Stimulated activated CD4-positive, alpha-beta T cell treated with anti-CD3 and anti-CD28 coated beads, Interleukin-1b, Interleukin-23, amount 100 ng/mL, for 48 hours (primary cell): ENCODE measurements at places on chromosomes 7 and 10.

- DNase-seq, result no peak
Observed at GRCh38 chr10:110530131-110530831, 32.6 kb downstream of the DUSP5 start.

- no peak for DNase-seq
Observed at GRCh38 chr7:159143780-159144757, 598 bp downstream of the VIPR2 start.

DNA sequence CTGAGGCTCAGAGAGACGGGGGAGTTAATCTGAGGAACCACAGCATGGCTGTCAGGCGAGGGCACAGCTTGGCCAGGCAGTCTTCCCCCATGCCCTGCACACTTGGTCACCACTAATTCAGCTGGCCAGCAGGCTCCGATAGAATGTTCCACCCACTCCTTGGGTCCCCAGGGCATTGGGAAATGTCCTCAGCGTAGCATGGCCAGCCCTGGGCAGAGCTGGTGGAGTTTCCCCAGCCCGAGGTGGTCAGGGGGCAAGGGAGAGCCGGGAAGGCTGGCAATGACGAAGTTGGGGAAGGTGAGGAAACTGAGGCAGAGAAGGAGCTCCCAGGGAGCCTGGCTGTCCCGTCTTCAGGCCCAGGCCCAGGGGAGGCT, 12.1 kb upstream of the GRIFIN start:
- no peak for DNase-seq

- DNase-seq, result no peak
Observed at GRCh38 chr10:23556727-23557440, 118.0 kb downstream of the OTUD1 start.

GRCh38 chr10:30413996-30414576, 19.9 kb upstream of the MAP3K8 start:
- no peak for DNase-seq

- no peak for DNase-seq
Observed at GRCh38 chr10:106355450-106355849, 809.1 kb downstream of the SORCS1 start.

GRCh38 chr10:118568327-118568848, 27.1 kb downstream of the PRLHR start:
- peak; percentile 27 for DNase-seq

- no peak for DNase-seq
Observed at GRCh38 chr7:76403780-76404494, 5.6 kb downstream of the SSC4D start.

DNA sequence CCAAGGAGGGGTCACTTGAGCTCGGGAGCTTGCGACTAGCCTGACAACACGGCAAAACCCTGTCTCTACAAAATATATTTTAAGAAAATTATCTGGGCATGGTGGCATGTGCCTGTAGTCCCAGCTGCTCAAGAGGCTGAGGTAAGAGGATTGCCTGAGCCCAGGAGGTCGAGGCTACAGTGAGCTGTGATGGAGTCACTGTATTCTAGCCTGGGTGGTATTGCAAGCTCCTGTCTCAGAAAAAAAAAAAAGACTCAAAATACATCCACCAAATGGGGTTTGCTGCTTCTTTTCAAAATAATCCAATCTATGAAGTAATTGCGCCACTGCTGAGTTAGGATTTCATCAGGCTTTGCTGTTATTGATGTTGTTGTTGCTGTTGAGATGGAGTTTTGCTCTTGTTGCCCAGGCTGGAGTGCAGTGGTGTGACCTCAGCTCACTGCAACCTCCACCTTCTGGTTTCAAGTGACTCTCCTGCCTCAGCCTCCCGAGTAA, 11.1 kb upstream of the VIM start:
- no peak for DNase-seq

- DNase-seq, result no peak
Observed at GRCh38 chr7:92785923-92786322, 50.5 kb downstream of the CDK6 start.

DNA sequence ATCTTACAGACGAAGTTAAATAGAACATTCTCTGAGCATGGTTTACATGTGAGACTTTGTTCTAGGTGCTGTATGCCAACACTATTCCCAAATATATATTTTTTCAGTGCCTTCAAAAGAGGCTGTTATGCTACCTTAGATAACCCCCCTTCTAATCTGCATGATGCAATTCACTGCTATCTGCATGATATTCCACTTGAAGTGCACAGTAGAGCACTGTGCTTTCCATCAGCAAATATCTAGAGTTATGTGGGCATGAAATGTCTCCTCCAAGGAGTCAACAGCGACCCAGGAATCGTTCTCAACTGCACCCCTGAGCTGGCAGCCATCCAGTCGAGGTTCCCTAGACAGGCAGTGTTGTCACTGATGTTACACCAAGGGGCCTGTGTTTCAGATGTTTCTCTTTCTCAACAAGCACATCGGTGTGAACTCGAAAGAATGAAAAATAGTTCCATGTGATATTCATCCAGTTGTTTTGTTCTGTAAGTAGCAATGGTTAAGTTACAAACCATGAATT, 88.3 kb downstream of the PDE1C start:
- DNase-seq, result no peak

- no peak for DNase-seq
Observed at GRCh38 chr10:96672481-96673175, 47.7 kb downstream of the PIK3AP1 start.

DNA sequence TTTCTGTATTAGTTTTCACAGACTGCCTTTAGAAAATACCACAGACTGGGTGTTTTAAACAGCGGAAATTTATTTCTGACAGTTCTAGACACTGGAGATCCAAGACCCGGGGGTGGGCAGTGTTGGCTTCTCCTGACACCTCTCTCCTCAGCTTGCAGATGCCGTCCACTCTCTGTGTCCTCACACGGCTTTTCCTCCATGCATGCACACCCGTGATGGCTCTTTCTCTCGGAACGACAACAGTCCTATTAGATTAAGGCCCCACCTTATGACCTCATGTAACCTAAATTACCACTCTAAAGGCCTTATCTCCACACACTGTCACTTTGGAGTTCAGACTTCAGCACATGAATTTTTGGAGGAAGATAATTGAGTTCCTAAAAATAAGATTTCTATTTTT, 142.9 kb upstream of the VWC2 start:
- no peak for DNase-seq

GRCh38 chr7:94393246-94394108, 1.2 kb upstream of the COL1A2 start:
- no peak for DNase-seq

DNA sequence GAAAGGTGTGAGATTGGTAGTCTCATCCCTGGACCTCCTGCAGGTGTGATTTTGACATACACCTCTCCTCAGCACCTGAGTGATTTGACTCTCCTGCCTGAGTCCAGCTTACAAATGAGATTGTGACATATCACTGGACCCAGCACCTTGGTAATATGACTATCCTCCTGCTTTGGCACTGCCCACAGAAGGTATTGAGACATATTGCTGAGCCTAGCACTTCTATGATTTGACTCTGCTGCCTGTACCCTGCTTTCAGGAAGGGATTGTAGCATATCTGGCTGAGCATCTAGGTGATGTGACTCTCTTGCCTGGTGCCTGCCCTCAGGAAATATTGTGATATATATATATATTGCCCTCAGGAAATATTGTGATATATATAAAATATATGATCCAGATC, 43.5 kb upstream of the ZNF680 start:
- DNase-seq, result no peak

- peak; percentile 45 for DNase-seq
Observed at GRCh38 chr7:7969306-7970236, 975 bp downstream of the GLCCI1 start.

DNA sequence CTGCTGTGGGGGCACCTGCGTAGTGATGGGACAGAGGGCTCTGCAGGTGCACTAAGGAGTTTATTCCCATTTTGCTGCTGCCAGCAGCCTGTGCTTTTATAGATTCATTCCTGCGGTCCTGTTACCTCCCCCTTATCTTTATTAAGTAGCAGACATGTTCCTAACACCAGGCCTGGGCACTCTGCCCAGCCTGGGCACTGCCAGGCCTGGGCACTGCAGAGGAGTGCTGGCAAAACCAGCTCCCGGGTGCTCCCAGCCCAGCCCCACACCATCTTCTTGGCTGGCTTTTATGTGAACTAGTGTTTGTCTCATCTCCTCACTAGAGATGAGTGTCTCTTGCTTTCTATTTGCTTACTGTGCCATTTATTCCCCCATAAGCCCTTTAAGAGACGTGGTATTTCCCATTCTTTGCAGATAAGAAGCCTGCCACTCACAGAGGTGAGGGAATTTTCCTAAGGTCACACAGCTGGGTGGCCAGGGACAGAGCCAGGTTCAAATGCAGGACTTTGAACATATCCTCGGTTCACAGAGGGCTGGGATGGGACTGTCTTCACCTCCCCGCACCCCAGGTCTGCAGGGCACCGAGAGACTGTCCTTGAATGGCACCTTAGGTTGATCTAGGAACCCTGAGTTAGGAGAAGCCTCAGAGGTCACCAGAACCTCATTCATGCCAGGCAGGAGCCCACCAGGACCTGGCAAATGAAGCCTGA, 14.6 kb upstream of the DRGX start:
- DNase-seq, result no peak

DNA sequence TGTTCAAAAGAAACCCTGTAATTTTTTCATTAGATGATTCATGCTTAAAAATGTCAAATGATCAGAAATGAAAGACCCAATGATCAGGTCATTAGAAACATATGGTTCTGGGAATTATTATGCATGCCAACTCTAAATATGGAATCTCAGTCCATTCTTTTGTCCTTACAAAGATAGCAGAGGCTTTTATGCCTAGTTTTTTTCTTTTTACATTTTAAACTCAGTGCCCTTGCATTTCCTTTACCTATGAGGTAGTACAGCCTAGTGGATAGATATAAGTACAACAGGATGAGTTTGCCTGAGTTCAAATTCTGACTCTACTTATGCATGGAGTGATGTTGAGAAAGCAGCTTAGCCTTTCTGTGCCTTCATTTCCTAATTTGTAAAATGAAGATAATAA, 392.9 kb downstream of the SUGCT start:
- no peak for DNase-seq

- DNase-seq, result no peak
Observed at GRCh38 chr10:71241830-71242621, 29.7 kb downstream of the UNC5B start.

- DNase-seq, result no peak
Observed at GRCh38 chr7:122488241-122488640, 183.7 kb upstream of the FEZF1 start.

GRCh38 chr7:36453769-36454168, 64.1 kb downstream of the ANLN start:
- no peak for DNase-seq

- DNase-seq, result no peak
Observed at GRCh38 chr7:104891949-104892348, 122.1 kb upstream of the KMT2E start.

- no peak for DNase-seq
Observed at GRCh38 chr7:139051655-139052054, 15.8 kb upstream of the ZC3HAV1L start.

DNA sequence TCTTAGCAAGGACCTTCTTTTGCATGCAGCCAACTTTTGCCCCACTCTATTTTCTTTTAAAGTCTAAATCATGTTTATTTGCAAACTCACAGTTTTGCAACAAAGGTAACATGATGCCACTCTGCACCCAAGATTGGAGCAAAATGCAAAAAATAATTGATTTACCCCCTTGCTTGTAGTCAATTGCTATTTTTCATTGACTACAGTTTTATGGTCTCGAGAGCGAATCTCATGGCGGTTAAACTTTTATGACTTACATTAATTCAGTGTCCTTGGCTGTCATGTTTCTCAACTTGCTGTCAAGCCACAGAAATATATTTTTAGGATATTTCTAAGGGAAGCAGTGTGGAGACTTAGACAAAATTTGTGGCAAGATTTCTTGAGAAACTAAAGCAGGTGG, 110.0 kb upstream of the JCAD start:
- no peak for DNase-seq

DNA sequence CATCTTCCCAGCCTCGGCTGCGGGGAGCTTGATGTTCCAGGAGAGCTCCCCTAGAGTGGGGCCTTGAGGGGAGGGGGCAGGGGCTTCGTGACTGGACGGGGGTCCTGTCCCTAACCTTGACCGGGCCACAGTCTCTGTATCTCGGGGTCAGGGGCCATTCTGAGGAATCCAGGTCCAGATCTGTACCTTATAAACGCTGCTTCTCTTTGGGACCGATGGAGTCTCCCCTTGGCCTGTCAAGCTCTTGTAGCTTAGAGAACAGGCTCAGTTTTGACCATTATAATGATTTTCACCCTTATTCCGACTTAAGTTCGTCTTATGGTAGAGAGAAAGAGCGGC, 831 bp downstream of the ZKSCAN5 start:
- no peak for DNase-seq

DNA sequence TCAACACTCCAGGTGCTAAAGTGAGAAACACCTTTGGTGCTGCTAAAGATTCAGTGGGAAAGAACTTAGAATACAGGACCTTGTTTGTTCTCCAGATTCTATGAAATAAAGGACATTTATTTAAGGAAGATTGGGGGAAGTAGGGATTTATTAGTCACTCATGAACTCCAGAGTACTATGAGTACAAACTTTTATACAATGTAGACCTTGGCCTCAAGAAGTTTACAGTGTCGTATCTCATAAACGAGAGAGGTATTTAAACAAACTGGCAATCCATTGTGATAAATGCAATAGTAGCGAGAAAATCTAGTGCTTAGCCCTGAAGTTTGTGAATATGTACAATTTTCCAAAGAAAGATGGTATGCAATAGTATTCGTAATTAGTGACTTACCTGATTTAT, 59.1 kb downstream of the TES start:
- DNase-seq, result no peak

DNA sequence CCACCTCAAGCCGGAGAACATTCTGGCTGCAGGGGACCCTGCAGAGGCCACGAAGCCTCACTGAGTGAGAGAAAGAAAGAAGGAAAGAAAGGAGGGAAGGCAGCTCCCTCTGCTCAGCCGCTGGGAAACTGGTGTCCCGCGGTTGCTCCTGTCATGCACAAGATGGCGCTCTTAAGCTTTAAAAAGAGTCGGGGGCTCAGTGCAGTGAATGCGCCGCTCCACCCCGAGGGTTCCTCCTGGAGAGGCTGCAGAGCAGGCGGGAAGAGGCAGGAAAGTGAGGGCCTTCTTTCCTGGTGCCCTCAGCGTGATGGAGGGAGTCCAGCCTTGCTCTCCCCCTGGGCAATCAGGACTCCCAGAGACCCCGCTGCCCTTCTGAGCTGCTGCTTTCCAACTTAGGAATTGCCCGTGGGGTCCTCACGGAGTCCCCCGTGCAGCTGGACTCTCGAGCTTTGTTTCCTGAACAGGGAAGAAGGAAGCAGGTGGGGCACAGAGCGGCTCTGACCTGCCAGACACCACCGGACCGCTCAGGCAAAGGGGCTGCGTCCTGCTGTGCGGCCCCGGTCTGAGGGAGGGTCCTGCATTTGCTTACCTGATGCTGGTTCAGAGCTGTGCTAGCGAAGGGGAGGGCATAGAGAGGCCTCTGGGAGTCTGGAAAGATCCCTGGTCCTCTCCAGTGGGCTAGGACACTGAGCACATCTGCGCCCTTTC, 141.9 kb upstream of the MKI67 start:
- peak; percentile 19 for DNase-seq

DNA sequence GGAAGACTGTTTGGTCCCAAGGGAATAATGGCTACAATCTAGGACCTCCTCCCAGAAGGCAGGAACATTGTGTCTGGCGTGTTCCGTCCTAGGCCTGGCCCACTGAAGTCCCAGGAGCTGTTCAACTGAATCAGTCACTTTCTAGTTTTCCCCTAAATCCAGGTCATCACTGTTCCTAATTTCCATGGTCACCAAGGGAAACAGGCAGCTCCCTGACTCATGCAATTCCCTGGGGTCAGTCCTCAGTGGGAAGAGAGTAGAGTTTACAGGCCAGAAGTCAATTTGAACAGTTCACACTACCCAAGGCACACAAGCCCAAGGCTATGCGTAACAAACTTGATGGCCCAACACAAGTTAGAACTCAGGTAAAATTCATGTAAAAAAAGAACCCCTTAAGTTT, 44.0 kb downstream of the CREB3L2 start:
- DNase-seq, result no peak
